Activated CD8-positive, alpha-beta memory T cell treated with anti-CD3 and anti-CD28 coated beads, Interleukin-2, amount 10 ng/mL, durations not matched to agents 7 days and 5 days (primary cell): ENCODE measurements at places on chromosomes 11 and 22. TPM values are rescaled to one million over a fixed set of nuclear protein-coding genes. Genes with fewer than 3 reads are reported as not detected.

DNA sequence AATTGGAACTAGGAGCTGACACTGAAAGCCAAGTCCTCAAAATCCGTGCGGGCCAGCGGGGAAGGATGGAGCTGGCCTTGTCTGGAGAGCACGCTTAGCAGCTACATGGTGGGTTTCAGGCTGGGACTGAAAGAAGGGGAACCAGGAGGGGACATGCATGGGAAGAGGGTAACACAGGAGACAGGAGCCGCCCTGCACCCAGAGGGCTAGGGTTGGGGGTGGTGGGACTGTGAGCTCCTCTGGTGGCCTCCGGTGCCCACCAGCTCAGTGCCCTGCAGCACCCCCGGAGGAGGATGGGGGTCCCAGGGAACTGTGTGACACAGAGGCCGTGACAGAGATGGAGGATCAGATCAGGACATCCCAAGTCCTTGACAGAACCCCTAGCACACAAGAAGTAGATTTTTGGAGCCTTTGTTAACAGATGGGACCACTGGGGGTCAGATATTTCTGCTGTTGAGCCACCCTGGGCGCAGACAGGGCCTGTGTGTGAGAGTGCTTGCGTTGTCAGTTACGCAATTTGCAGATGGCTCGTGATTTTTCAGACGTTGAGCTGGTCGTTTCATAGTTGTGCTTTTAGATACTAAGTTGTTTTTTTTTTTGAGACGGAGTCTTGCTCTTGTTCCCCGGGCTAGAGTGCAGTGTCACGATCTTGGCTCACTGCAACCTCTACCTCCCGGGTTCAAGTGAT, 21.3 kb upstream of the GRAMD4 start:
- DNase-seq = no peak

DNA sequence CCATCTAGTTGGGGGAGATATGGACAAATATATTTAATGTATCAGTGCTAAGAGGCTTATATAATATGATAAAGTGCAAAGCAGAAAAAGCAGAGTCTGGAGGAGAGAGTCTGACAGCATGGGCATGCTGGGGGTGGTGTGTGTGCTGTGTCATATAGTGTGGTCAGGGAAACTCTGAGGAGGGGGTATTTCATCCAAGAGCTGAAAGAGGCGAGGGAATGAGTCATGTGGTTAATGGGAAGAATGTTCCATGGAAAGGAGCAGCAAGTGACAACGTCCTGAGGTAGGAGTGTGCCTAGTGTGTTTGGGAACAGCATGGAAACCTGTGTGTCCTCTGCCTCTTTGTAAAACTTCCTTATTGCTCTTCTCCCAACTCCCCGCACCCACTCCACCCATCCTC, 38.0 kb downstream of the EIF3F start:
- peak; percentile 5 for DNase-seq

DNA sequence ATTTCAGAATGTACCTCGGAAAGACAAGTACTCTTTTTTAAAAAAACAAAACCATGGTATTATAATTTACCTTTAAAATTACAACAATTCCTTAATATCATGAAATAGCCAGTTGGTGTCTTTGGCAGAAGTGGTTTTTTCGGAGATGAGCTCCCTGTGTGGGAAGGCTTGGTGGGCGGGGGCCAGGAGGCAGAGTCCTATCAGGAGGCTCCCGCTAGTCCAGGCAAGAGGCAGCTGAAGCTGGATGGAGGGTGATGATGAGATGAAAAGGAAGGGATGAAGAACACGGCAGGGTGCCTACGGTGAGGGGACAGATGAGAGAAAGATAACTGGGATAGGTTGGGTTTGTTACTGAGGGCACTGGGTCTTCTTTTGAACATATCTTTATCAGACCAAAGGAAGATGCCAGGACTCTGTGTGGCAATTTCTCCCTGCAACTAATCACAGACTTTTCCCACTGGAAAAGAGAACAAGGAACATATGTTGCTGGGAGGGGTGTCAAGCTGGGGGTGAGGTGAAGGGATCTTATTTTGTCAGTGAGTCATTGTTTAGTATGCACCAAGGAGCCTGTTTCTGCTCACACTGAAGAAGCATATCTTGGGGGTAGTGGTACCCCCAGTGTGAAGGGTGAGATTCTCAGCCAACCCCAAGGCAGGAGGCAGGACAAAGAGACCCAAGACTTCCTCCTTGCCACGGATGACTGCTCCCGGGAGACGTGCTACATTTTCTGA, 91.5 kb upstream of the YWHAH start:
- no peak for DNase-seq

GRCh38 chr22:19843107-19843856, 11.4 kb downstream of the GNB1L start:
- no peak for DNase-seq

DNA sequence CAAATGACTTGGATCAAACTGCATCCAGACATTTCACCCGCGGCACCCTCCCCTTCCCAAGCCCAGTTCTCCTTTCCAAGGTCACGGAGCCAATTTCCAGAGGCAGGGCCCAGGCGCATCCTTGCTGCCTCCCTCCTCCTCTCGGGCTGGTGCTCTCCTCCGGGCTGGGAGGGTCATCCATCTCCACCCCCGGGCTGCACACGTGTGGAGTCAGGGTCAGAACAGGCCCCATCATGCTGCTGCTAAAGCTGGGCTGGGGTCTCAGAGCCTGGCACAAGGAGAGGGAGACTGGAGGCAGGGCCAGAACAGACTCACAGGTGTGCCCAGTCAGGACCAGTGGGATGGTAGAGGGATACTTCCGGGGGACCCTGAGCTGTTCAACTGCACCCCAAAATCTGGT, 14.0 kb downstream of the RSPH14 start:
- no peak for DNase-seq

GRCh38 chr11:44916801-44917385, 33.8 kb downstream of the TP53I11 start:
- DNase-seq = no peak

- no peak for DNase-seq
Observed at GRCh38 chr11:69241844-69242243, 52.1 kb upstream of the MYEOV start.

DNA sequence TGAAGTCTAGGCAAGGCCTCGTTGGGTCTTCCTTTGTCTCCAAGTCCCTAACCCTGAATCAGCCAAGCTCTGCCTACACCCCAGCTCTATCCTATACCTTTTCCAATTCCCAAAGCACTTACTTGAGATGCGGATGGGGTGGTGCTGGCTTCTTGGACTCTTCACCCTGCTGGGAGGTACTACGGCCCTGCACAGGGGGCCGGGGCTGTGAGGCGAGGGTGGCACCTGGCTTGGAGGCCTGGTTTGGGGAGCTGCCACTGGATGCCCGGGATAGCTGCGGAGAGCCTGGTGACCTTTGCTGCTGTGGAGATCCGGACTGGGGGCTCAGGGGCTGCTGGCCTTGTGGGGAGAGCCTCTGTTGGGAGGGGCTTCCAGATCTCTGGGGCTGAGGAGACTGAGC, 43.3 kb downstream of the FBXO7 start:
- DNase-seq = no peak

- DNase-seq = no peak
Observed at GRCh38 chr11:9568854-9569587, 4.4 kb upstream of the WEE1 start.

The MRPL17 gene
- total RNA-seq = 81.0 TPM

The POU2F3 gene
- not detected for total RNA-seq
